Activated CD4-positive, alpha-beta T cell treated with anti-CD3 and anti-CD28 coated beads for 48 hours (primary cell): ENCODE measurements at places on chromosomes 2 and 18.

- DNase-seq, result no peak
Measured at GRCh38 chr2:230765611-230766300, 53.1 kb downstream of the CAB39 start.

DNA sequence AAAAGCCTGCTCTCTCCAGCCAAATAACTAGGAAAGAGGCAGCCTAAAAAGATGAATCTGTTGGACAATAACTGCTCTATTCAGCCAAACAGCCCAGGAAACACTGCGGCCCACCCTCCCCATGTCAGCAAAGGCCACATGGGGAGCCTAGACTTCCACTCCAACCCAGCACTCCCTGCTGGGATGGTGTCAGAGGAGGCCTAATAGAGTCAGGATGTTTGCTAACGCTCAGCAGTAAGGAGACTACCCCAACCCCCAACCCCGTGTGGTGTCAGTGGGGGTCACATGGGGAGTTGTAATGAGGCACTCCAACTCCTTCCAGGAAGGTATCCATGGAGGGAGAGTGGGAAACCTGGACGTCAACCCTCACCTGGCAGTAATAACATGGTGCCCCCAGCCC is 41.6 kb downstream of the ZBTB7C start:
- no peak for DNase-seq

DNA sequence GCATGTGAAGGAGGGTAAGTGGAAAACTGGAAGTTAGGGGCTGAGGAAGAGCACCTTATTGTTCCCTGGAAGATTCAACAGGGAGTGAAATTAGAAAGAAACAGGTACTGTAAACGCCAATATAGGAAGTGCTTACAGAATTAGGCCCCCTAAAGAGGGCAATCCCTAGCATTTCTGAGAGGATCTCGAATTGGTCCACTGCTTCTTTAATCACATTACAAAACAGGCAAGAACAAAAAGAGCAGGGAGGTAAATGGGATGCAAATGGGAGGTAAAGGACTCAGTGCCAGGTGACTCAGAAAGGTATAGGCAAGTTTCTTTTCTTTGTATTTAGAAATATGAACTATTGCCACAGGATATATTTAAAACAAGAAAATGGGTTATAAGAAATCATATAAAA is 116.4 kb upstream of the FANCL start:
- DNase-seq, result no peak

GRCh38 chr2:167506395-167506794 is 618.1 kb downstream of the XIRP2 start:
- DNase-seq, result no peak

DNA sequence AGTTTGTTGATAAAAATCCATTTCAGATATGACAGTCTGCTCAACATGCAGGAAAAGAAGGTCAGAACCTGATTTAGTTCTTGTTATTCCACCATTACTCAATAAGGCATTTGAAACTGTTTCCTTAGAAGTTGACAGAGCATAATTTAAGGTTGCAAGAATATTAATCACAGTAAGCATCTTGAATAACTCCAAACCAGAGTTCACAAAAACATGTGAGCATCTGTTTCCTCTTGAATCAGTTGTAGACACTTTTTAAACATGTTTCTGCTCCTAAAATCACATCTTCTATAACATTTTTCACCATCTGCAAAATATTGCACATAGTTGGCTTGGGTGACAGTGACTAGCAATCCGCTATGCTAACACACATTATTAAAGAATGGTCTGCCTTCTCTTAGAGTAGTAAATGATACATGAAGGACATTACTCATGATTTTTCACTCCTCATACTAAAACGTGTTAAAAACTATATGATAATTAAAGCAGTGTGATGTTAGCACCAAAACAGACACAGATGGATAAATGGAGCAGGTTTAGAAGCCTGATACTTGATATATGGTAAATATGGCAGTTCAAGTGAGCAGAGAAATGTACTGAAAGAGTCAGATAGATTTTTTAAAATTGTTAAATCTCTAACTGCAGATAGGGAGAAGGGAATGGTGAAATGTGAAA is 30.3 kb downstream of the AKAIN1 start:
- DNase-seq, result no peak

DNA sequence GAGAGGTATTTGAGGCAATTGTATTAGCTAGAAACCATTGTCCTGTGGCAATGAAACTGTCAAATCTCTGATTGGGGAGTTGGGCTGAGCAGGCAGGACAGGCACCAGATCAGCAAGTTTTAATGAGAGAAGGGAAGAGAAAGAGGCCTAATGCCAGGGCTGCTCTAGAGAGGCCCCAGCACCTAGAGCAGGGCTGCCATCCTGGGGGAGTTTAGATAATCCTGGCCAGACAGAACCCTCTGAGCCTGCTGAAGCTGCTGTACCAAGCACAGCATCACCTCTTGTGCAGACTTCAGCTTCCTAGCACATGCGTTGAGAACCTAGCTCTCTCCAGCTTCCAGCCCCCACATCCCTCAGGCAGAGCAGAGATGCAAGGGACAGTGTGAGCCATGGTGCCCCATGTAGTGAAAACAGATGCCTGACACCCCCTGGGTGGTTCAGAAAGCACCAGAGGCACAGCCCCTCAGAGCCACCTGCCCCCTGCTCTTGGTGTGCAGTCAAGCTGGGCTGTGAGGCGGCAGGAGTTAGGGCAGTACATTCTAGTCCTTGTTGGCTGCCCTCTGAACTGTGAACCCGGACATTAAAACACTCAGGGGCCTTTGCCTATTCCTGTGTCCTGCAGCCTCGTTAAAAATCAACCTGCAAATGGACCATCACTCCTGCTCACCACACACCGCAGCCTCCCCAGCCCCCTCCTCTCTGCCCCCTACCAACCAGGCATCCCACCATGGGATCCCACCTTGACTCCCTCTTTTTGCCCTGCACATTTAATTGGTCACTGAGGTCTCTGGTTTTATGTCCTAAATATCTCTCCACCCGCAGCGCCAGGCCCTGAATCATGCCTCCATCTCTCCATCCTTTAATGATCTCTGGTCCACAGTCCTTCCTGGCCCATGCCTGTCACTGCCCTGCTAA is 52.7 kb downstream of the ADD2 start:
- DNase-seq, result no peak

- no peak for DNase-seq
Measured at GRCh38 chr18:3347286-3347803, 85.4 kb downstream of the MYL12B start.

- no peak for DNase-seq
Measured at GRCh38 chr2:16487686-16488085, 177.9 kb downstream of the CYRIA start.

GRCh38 chr2:32801741-32802140 is 145.0 kb upstream of the LTBP1 start:
- no peak for DNase-seq

DNA sequence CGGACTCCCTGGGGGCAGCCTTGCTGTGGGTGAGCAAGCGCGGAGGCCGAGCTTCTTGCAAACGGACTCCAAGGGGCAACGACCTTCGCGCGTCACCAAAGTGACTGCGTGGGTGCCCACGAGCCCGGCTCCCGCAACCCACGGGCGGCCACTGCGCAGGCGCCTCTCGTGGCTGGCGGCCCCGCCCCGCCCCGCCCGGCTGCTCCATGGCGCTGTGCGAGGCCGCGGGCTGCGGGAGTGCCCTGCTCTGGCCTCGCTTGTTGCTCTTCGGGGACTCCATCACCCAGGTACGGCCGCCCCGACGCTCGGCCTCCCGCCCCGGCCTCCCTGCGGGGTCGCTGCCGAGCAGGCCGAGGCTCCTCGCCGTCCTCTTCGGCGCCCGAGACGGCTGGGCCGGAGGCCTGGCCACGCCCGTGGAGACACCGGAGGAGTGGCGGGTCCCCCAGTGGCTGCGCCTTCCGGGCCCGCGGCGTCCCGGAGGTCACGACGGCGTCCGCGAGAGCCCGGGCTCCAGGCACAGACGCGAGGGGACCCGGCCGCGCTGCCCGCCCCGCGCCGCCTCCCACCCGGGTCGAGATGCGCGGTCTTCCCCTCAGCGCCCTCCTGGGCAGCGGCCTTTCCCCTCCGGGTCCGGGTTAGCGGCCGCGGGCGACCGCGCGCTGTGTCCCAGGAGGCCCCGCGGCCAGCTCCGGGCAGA is at the start of gene IAH1:
IAH1 (plus strand) TSS at position 191 of the 697 bp plus-strand sequence; CDS start at position 207, 16 bp downstream.
- peak; percentile 71 for DNase-seq

DNA sequence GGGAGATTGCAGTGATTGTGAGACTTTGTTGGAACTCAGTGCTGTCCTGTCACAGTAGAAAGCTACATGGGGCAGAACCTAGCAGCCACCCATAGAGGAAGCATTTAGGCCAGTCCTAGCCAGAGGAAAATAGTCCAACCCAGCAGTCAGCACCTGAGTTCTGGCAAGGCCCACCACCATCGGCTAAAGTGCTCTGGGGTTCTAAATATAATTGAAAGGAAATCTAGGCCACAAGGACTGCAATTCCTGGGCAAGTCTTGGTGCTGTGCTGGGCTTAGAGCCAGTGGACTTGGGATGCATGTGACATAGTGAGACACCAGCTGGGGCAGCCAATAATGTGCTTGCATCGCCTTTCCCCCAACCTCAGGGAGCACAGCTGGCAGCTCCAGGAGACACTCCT is 28.9 kb upstream of the ACTR2 start:
- no peak for DNase-seq

DNA sequence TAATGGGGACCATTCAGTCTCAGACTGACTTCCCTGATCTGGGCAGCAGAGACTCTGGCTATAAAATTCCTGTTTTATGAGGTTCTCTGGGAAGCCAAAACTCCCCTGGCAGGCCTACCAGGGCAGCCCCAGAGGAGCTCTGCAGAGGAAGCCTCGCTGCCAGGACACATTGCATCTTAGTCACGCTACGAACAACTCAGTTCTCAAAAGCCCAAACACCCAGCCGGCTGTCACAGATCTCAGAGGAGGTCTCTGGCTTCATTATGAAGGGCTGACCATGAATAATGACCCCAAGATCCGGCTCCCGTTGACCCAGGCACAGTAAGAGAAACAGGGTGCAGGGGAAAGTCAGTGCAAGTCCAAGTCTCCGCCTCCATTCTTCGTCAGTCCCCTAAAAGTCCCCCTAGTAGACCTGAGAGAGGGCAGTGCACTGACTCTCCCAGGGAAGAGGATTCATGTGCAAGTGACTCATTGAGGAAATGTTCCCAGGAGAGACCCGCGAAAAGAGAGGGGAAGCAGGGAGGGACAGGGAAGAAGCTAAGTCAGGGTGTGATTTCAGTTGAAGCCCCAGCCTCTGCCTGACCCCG is 212.3 kb downstream of the CYP26B1 start:
- DNase-seq, result no peak

- DNase-seq, result no peak
Measured at GRCh38 chr18:58226429-58226828, 182.4 kb downstream of the NEDD4L start.

- no peak for DNase-seq
Measured at GRCh38 chr2:206432193-206433082, 10.9 kb upstream of the ADAM23 start.

DNA sequence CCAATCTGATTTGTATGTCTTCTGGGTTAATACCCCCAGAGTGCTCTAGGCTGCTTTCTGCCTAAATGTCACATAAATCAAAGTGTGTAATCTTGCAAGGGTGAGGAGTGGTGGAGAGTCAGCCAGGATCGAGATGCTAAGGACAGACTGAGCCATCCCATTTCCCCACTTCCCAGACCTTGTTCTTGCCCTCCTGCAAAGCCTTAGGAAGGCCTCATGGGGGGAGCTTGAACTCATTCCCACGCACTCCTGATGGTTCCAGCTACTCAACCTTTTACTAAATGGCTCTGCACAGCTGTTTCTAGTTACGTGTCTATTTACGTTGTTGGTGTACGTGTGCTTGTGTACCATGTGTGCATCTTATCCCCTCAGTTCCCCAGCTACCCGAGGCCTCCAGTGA is 423.6 kb upstream of the TNP1 start:
- no peak for DNase-seq

- no peak for DNase-seq
Measured at GRCh38 chr2:207260021-207260420, 94.3 kb upstream of the KLF7 start.

GRCh38 chr2:174211954-174212353 is 36.4 kb downstream of the OLA1 start:
- DNase-seq, result no peak

GRCh38 chr2:102289129-102289528 is 22.2 kb upstream of the IL1RL1 start:
- DNase-seq, result no peak

- no peak for DNase-seq
Measured at GRCh38 chr18:79846936-79847557, 49.3 kb downstream of the KCNG2 start.

- no peak for DNase-seq
Measured at GRCh38 chr2:31334311-31335026, 80.1 kb downstream of the XDH start.

DNA sequence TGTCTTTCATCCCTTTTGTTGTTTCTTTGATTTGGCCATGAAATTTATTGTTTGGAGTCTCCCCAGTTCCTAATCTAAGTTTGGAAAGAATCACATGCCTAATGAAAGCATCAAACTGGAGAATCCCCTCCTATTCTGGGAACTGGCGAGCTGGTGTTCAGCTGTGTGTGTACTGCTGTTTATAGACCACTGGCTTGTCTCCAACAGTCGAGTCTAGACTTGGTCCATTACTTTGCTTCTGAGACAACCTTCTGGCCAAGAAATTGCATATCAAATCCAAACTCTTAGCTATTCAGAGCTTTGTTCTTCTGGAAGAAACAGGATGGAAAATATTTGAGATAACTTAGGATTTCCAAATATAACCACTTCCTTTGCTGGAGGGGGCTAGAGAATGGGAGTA is 111.5 kb upstream of the THSD7B start:
- DNase-seq, result no peak

GRCh38 chr2:112924821-112925220 is 13.9 kb downstream of the IL37 start:
- DNase-seq, result no peak

- no peak for DNase-seq
Measured at GRCh38 chr2:153551698-153552097, 73.1 kb upstream of the RPRM start.

DNA sequence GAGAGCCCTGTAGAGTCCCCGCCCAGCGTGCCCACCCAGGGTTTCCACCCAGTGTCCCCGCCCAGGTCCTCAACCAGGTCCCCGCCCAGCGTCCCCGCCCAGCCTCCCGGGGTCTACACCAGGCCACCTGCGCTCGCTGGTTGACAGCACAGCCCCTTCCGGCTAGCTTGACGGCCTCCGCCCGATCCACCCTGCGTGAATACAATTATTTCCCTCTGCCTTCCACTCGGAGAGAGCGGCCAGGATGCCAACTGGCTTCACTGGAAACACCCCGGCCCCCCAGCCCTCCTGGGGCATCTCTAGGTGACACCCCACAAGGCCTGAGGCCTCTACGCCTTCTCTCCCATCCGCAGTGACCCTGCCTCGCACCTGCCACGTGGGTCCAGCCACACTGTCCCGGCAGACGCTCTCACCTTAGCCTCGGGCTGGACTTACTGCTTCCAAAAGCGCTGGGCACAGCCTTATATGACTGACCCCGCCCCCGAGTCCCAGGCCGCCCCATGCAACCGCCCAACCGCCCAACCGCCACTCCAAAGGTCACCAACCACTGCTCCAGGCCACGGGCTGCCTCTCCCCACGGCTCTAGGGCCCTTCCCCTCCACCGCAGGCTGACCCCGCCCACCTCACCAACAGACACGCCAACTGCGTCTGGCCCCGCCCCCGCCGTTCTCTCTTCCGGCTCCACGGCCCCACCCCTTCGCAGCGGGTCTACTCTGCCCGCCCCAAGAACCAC is 188.1 kb downstream of the LAMA1 start:
- DNase-seq, result no peak

GRCh38 chr18:22641958-22642357 is 224.2 kb upstream of the CTAGE1 start:
- no peak for DNase-seq
